ENCODE measurements at places on chromosomes 6 and 20.

GRCh38 chr20:35600993-35601973, 14.3 kb upstream of the SPAG4 start:
- peak; percentile 82 for DNase-seq

- no peak for DNase-seq
Observed at GRCh38 chr6:13280254-13280653, 48.1 kb downstream of the TBC1D7 start.

GRCh38 chr20:58998656-58999055, 8.4 kb downstream of the CTSZ start:
- no peak for DNase-seq

DNA sequence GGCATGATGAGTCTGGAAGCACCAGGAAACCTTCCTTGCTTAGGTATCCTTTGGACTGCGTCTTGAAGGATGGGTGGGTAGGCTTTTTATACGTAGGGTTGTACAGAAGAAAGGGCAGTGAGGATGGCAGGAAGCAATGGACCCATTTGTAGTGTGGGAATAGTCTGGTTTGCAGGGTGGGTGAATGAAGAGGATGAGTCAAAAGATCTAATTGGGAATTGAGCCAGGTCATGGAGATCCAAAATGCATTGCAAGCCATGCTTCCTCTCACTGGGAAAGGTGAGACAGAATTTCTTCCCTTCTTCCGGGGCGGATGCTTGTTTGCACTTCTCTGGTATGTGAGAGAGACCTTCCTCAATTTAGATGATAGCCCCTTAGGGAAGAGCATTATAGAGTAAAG, 10.1 kb upstream of the BTBD3 start:
- DNase-seq: no peak

- DNase-seq: no peak
Observed at GRCh38 chr20:20796766-20797440, 84.5 kb upstream of the RALGAPA2 start.

GRCh38 chr20:20664795-20665589, 47.5 kb downstream of the RALGAPA2 start:
- DNase-seq: no peak

GRCh38 chr20:14611479-14611878, 274.1 kb upstream of the FLRT3 start:
- no peak for DNase-seq

DNA sequence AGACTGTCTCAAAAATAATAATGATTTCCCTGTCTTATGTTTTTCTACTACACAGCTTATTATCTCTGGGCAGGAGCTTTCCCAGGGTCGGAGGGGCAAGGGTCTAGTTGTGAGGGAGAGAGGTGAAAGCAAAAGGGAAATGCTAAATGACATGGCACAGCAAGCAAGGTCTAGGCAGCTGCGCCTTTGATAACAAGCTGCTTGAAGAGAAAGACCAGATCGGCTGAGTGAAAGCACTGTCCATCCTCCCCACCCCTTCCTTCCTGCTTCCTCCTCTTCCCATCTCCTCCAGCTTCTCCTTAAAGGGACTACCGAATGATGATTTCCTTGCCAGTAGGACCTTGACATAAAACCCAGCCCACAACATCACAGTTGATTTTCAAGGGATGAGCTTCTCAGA, 158.1 kb upstream of the AKAP12 start:
- no peak for DNase-seq

DNA sequence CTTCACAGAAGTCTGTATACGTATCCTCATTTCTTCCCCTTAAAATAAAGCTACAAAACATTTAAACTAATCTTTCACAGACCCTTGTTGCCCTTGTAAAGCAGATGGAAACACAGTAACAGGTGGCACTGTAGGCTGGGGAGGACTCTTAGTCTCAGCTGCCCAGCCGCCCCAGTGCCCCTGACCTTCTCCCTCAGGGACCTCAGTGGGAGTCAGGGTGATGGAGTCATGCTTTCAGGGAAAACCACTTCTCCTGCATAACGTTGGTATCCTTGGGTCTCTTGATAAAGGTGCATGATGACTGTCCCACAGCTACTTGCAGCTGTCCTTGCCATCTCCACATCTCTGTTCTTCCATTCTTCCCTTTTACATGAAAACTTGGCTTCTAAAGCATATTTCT, 198.6 kb downstream of the CDKAL1 start:
- no peak for DNase-seq

GRCh38 chr6:135497412-135498184, at the start of gene AHI1:
Gene AHI1 (minus strand): TSS chr6:135497740. CDS start chr6:135492237, 5,503 bp downstream.
- DNase-seq: peak; percentile 93

DNA sequence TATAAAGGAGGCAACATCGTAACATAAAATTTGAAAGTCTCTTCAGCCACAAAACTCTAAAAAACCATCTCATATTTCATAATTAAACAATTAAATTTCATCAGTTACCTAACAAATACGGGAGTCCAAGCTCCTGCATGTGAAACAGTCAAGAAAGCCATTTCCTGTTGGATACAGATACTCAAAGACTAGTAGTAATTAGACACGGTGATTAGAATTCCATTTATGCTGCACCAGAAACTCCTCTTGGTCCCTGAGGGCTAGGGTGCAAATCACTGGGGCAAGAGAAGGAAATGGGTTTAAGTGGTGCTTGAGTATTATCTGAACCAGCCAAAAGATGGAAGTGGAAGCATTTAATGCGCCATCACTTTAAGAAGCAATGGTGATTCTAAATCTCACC, 27.4 kb downstream of the TRAM2 start:
- DNase-seq: no peak
